Sigmoid colon (tissue), 7 donors: ENCODE measurements at places on chromosomes 3 and 15. TPM values are rescaled to one million over a fixed set of nuclear protein-coding genes. Genes with fewer than 3 reads are reported as not detected.

GRCh38 chr3:71072986-71073385 lies 510.5 kb downstream of the FOXP1 start:
- H3K4me1 ChIP-seq: peaks cover 99% of the 10 kb centered on the region
- H3K27ac ChIP-seq: peak overlapping the region; percentile 30
- no peak for DNase-seq
- H3K4me3 ChIP-seq: no peak overlapping the region
- H3K36me3 ChIP-seq: no peaks in the 10 kb centered on the region

DNA sequence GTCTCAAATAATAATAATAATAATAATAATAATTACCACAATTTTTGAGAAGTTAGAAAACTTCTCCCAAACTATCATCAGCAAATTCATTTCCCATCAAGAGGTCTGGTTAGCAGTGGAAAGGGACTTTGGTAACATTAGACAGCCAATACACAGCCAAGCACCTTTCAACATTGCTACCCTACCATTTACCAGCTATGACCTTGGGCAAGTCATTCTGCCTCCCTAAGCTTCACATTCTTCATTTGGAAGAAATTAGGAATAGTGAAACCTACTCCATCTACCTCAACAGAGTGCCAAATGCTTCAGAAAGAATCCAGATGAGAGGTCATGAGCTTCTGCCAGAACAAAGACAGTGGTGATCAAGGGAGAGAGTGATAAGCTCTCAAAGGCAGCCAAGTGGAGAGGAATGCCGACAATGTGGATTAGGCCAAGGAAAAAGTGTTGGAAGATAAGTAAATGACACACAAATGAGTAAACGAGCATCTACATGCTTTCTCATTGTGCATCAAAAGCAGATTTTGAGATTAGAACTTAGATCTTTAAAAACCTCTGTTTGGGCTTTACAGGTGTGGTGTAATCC lies 42.9 kb upstream of the LPP start:
- no peaks in the 10 kb centered on the region for H3K36me3 ChIP-seq
- no peak overlapping the region for H3K27ac ChIP-seq
- H3K27me3 ChIP-seq: no peaks in the 10 kb centered on the region

USP50 gene
- total RNA-seq: not detected

DNA sequence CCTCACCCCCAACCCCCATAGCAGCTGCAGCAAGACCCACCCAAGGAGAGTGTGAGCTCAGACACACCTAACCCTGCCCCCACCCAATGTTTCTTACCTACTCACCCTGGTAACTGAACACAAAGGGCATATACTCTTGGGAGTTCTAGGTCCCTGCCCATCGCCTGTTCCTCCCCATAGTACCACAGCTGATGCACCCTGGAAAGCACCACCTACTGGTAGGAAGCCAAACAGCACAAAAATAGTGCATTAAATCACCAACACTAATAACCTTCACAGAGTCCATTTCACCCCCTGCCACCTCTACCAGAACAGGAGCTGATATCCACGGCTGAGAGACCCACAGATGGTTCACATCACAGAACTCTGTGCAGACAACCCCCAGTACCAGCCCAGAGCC lies 245.2 kb downstream of the EFHB start:
- no peak for DNase-seq

DNA sequence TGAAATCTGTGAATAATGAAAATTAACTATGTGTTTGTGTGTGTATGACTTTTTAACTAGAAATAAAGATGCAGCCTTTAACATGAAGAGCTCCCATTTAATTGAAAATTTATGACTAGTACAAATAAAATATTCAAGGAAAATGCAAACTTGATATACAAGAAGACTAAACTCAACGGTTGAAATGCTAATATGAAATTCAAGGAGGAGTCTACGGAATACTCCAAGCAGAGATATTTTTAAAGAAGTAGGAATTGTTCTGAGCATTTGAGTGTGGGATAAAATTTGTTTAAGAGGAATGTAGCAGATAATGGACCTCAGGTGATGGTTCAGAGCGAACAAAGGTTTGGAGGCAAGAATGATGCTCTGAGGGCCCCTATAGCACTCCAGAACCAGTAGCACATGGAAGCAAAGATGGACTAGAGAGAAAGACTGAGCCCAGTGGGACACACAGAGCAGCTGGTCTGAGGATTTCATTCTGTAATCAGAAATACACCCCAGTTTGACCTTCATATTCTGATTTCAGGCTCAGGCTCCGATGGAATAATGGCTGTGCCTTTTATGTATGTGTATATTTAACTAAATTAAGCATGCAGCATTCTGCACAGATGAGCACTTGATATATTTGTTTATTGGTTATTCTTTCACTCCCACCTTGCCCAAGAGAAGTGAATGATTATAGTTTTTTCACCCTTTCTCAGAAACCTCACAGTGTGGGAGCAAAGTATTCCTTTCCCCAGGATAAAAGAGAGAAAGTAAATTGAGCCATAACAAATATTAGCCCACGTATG lies 227.1 kb downstream of the ZPLD1 start:
- no peak for DNase-seq
- no peak overlapping the region for H3K27ac ChIP-seq
- H3K4me3 ChIP-seq: no peak overlapping the region
- H3K27me3 ChIP-seq: no peaks in the 10 kb centered on the region
- no peaks in the 10 kb centered on the region for H3K4me1 ChIP-seq
- H3K36me3 ChIP-seq: no peaks in the 10 kb centered on the region

NOP10 gene
- 115 TPM for total RNA-seq

PTPRG gene
- total RNA-seq: 76.3 TPM

MST1 gene
- total RNA-seq: 5.3 TPM

DNA sequence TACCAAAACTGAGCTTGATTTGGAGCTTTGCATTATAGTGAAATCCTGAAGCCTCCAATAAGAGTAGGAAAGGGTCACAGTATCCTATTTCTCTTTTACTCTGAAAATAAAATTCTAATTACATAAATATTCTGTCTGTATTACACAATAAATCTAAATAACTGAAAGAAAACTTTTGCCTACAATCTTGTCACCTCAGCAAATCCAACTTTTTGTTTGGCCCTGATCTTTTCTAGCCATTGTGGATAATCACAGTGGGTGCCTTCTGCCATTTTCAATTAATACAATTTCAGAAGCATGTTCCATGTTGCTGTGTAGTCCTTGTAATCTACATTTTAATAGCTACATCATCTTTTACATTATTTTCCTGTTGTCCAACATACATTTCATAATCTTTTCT lies 29.4 kb upstream of the TIPARP start:
- no peaks in the 10 kb centered on the region for H3K36me3 ChIP-seq
- no peak for DNase-seq
- peaks cover 12% of the 10 kb centered on the region for H3K4me1 ChIP-seq
- H3K4me3 ChIP-seq: no peak overlapping the region
- H3K27ac ChIP-seq: no peak overlapping the region
- no peaks in the 10 kb centered on the region for H3K27me3 ChIP-seq

GRK7 gene
- not detected for total RNA-seq

- peaks cover 29% of the 10 kb centered on the region for H3K4me1 ChIP-seq
- H3K4me3 ChIP-seq: no peak overlapping the region
- DNase-seq: no peak
- H3K27me3 ChIP-seq: no peaks in the 10 kb centered on the region
- H3K27ac ChIP-seq: peak overlapping the region; percentile 53
Observed at GRCh38 chr3:31958701-31959152, 22.3 kb downstream of the OSBPL10 start.

CDC25A gene
- total RNA-seq: 3.9 TPM

DNA sequence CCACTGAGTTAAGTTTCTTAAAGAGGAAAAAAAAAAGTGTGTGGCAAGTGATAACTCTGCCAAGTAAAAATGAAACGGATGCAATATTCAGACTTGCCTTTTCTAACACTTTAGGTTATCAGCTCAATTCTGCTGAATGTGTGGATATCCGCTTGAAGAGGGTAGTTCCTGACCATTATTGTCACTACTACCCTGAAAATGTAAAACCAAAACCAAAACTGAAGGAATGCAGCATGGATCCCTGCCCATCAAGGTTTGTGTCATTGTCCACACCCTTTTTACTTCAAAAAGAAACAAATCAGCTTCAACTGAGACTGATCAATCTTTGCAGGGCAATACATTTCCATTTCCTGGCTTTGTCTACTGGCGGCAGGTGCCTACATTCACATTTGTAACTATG lies 236.1 kb downstream of the ADAMTSL3 start:
- H3K27ac ChIP-seq: peak overlapping the region; percentile 27
- no peak for DNase-seq
- H3K36me3 ChIP-seq: no peaks in the 10 kb centered on the region

GOLGA6D gene
- not detected for total RNA-seq

DNA sequence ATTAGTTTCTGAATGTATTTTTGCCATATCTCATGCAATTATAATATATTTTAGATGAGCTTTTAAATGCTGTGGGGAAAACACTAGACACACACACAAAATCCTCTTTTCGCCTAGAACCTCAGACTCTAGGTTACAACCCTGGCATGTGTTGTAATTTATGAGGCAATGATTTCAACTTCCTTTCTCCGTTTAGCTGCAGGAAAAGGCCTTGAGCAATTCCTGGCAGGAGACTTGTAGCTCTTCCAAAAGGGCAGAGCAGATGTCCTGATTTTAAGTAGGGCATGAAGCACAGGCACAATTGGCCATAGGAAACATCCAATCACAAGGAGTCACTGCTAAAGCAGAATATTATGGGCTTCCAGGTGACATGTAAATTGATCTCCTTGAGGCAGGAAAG lies 82.0 kb downstream of the GPR156 start:
- H3K4me3 ChIP-seq: no peak overlapping the region
- H3K27me3 ChIP-seq: no peaks in the 10 kb centered on the region
- H3K4me1 ChIP-seq: peaks cover 12% of the 10 kb centered on the region
- peak; percentile 68 for DNase-seq
- H3K36me3 ChIP-seq: no peaks in the 10 kb centered on the region

GRCh38 chr3:83096-83495 lies 113.5 kb upstream of the CHL1 start:
- no peak overlapping the region for H3K4me3 ChIP-seq
- H3K27ac ChIP-seq: no peak overlapping the region
- no peaks in the 10 kb centered on the region for H3K36me3 ChIP-seq
- no peaks in the 10 kb centered on the region for H3K27me3 ChIP-seq
- H3K4me1 ChIP-seq: no peaks in the 10 kb centered on the region

JAGN1 gene
- total RNA-seq: 39.2 TPM

FES gene
- 28.0 TPM for total RNA-seq

GRCh38 chr3:23856286-23856685 lies 50.5 kb downstream of the UBE2E1 start:
- H3K4me1 ChIP-seq: peaks cover 17% of the 10 kb centered on the region
- no peak for DNase-seq
- no peak overlapping the region for H3K27ac ChIP-seq
- H3K4me3 ChIP-seq: no peak overlapping the region
- no peaks in the 10 kb centered on the region for H3K36me3 ChIP-seq

DNA sequence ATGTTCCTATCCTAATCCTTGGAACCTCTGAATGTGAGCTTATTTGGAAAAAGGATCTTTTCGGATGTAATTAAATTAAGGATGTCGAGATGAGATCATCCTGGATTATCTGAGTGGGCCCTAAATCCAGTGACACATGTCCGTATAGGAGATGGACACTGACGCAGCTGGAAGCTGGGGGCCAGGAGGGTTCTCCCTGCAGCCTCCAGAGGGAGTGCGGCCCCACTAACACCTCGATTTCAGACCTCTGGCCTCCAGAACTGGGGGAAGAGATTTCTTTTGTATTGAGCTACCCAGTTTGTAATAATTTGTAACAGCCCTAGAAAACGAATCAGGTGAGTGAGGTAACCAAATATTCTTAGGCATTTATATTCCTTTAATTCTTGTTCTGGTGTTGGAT lies 2.5 kb downstream of the DNAJB8 start:
- H3K4me3 ChIP-seq: no peak overlapping the region
- no peak overlapping the region for H3K27ac ChIP-seq
- H3K4me1 ChIP-seq: no peaks in the 10 kb centered on the region
- DNase-seq: no peak
- H3K27me3 ChIP-seq: peaks cover 20% of the 10 kb centered on the region
- H3K36me3 ChIP-seq: no peaks in the 10 kb centered on the region

SCN11A gene
- total RNA-seq: 2.9 TPM

DNA sequence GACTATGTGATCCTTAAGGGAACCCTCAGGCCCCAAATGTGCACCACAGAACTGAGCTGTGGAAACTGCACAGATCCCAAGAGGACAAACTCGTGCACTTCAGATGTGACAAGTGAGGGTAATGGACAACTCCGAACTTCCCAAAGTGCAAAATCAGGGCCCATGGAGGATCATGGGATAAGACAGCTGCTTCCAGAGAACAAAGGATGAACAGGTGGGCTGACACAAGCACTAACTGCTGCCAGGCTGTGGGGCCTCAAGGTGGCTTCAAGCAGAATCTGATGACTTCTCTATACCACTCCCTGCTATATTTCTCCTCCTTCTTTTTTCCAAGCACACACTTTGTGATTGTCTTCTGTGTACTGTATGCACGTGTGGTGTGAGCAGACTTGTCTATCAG lies 5.4 kb downstream of the TARS3 start:
- no peaks in the 10 kb centered on the region for H3K27me3 ChIP-seq
- no peak overlapping the region for H3K4me3 ChIP-seq
- no peak for DNase-seq
- peaks cover 23% of the 10 kb centered on the region for H3K36me3 ChIP-seq
